ENCODE measurements at places on chromosomes 4 and X.

DNA sequence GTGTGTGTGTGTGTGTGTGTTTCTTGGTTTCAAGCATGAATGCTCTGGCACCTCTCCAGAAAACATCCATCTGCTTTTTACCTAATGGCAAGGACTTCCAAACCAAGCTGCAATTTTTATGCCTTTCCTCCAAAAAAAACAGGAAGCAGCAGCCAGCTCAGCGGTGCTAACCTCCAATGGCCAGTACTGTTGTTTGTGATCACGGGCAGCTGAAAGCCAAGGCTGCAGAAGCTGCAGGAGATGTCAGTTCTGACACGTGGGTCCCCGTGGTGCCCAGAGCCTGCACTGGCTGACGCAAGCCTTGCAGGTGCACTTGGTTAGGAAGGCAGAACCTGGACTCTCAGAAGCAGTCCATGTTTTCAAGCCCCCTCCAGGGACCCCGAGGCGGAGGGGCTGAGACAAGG lies 313.6 kb upstream of the DDX53 start:
- DNase-seq, result no peak

DNA sequence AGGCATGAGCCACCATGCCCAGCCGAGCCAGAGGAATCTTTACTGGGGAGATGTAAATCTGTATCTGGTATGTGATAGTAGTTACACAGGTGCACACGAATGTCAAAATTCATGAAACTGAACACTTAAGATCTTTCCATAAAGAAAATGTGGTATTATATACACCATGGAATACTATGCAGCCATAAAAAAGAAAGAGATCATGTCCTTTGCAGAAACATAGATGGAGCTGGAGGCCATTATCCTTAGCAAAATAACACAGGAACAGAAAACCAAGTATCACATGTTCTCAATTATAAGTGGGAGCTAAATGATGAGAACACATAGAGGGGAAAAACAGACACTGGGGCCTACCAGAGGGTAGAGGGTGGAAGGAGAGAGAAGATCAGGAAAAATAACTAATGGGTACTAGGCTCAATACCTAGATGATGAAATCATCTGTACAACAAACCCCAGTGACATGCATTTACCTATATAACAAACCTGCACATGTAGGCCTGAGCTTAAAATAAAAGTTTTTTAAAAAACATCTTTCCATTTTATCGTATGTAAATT lies 7.8 kb downstream of the TMEM156 start:
- DNase-seq, result no peak

GRCh38 chr4:183959319-183960045 lies 54.4 kb downstream of the STOX2 start:
- DNase-seq, result no peak

DNA sequence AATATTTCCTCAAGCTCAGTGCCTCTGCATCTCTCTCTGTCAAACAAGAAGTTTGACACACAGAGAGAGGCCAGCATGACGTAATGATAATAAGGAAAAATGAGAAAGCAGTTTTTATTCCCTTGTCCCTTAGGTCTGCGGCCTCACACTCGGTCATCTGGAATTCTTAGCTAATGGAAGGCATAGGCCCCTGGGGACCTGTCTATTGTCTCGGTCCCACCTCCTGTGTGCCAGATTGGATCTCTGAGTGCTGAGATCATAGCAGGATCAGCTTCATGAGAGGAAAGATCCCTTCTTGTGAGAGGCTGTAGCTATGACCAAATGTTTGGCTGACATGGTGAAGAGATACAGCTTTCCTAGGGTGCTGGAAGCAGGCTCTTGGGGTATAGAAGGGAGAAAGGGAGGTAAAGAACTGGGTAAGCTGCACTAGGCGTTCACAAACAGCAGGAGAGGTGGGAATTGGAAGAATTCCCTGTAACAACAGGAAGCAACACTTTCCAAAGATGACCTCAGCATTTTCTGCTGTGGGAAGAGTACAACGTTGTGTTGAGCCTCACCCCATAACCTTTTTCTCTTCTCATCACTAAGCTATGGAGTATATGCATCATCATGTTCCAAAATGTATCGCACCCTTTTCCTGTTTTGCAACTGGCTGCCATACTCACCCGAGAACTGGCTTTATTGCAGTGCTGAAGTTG lies 20.2 kb downstream of the TMEM31 start:
- DNase-seq, result no peak

DNA sequence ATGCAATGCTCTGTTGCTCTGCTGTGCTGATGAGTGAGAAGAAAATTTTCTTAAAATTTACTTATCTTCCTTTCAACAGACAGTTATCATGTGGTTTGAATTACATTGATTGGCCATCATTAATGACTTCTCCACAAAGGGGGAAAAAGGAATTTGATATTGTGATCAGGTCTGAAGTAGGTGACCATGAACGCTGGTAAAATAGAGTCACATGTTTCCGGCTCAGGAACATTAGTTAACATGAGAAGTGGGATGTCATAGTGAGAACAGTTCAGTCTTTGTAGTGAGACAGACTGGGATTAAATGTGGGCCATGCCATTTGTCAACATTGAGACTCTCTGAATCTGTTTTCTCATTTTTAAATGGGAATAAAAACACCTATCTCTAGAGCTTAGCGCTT lies 50.6 kb downstream of the GBA3 start:
- DNase-seq, result no peak

GRCh38 chr4:15238720-15239119 lies 189.1 kb upstream of the C1QTNF7 start:
- DNase-seq, result no peak

- DNase-seq, result no peak
These were observed 28.6 kb downstream of the CBR4 start for GRCh38 chr4:168981460-168981859.
